ENCODE measurements at places on chromosomes 1 and 21. TPM values are rescaled to one million over a fixed set of nuclear protein-coding genes. Genes with fewer than 3 reads are reported as not detected.

PRAMEF2 gene
- not detected for total RNA-seq

OLFML3 gene
- total RNA-seq = 97.4 TPM

SPATA21 gene
- not detected for total RNA-seq

BCL2L15 gene
- total RNA-seq = not detected

DIPK1A gene
- 9.6 TPM for total RNA-seq

ATP1A4 gene
- total RNA-seq = not detected

TMEM54 gene
- total RNA-seq = 113 TPM

SPRR5 gene
- total RNA-seq = not detected

AKT3 gene
- 21.2 TPM for total RNA-seq

SPAG17 gene
- total RNA-seq = not detected

ST6GALNAC5 gene
- total RNA-seq = 5.3 TPM

NRIP1 gene
- 18.4 TPM for total RNA-seq

TNFAIP8L2 gene
- not detected for total RNA-seq

IGFN1 gene
- total RNA-seq = under 0.01 TPM

C1orf226 gene
- total RNA-seq = 1.7 TPM

UBXN10 gene
- total RNA-seq = 0.13 TPM

ACKR1 gene
- total RNA-seq = 0.64 TPM

BLACAT1 gene
- not detected for total RNA-seq

HSD3B1 gene
- 0.39 TPM for total RNA-seq

NBPF6 gene
- total RNA-seq = not detected

RGS8 gene
- total RNA-seq = not detected

HDGF gene
- 249 TPM for total RNA-seq

MYOC gene
- 0.13 TPM for total RNA-seq

THEM5 gene
- total RNA-seq = not detected

RAB25 gene
- 3.4 TPM for total RNA-seq

TMIGD3 gene
- not detected for total RNA-seq

SPRR2F gene
- total RNA-seq = not detected

KRTAP19-1 gene
- not detected for total RNA-seq

PTAFR gene
- total RNA-seq = 0.13 TPM

CCDC181 gene
- total RNA-seq = 2.2 TPM

MPL gene
- not detected for total RNA-seq
